ENCODE measurements at places on chromosomes 7 and 10.

- no peak for DNase-seq
These were observed 57.1 kb upstream of the BAMBI start for GRCh38 chr10:28620251-28620650.

DNA sequence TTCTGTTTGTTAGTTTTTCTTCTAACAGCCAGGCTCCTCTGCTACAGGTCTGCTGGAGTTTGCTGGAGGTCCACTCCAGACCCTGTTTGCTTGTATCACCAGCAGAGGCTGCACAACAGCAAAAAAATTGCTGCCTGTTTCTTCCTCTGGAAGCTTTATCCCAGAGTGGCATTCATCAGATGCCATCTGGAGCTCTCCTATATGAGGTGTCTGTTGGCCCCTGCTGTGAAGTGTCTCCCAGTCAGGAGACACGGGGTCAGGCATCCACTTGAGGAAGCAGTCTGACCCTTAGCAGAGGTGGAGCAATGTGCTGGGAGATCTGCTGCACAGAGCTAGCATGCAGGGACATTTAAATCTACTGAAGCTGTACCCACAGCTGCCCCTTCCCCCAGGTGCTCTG lies 26.7 kb upstream of the CROT start:
- DNase-seq: no peak

- no peak for DNase-seq
These were observed 169.6 kb downstream of the TCERG1L start for GRCh38 chr10:131141645-131142516.

DNA sequence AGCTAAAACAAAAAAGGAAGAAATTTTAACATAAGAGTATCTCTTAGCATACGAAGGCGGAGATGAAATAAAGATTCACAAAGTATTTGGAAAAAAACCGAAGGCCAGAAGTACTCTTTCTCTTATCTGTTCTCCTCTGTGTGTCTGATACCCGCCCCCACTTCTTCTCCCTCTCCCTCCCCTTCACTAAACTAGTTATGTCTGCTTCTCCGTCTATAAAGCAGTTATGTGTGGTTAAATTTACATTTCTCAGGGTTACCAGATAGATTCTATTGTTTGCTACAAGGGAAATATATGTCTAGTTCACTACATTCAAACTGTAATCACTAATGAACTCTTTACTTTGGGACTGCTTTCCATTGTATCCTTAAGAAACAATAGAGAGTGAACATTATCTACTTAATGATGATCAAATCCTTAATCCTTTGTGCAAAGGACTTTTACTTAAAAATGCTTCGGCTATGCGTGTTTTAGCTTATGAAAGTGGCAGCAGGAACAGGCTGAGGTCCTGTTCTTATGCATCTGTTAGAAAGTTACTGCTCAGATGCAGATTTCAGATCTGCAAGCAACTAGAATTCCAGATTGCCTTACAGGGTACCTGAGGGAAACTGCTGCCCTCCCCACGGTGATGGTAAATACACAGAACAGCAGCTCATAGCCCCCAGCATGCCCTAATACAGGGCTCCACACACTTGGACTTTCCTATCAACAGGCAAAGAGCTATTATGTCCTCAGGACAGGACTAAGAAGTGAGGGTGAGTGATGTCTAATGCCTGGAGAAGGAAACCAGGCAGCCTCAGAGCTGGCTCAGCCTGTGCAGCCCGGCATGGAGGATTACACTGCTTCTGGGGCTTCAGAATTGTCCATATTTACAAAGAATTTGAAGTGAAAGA lies 273.3 kb downstream of the FZD1 start:
- DNase-seq: no peak

DNA sequence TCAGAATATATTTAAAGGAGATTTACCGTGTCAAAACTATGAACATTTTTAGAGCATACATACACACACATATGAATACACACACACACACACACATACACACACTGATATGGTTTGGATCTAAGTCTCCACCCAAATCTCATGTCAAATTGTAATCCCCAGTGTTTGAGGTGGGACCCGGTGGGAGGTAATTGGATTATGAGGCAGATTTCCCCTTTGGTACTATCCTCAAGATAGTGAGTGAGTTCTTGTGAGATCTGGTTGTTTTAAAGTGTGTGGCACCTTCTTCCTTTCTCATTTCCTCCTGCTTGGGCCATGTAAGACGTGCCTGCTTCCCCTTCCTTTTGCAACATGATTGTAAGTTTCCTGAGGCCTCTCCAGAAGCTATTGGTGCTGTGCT lies 515.0 kb upstream of the ZMIZ1 start:
- DNase-seq: no peak

GRCh38 chr10:71840177-71840957 lies 10.7 kb downstream of the PSAP start:
- DNase-seq: peak; percentile 90

DNA sequence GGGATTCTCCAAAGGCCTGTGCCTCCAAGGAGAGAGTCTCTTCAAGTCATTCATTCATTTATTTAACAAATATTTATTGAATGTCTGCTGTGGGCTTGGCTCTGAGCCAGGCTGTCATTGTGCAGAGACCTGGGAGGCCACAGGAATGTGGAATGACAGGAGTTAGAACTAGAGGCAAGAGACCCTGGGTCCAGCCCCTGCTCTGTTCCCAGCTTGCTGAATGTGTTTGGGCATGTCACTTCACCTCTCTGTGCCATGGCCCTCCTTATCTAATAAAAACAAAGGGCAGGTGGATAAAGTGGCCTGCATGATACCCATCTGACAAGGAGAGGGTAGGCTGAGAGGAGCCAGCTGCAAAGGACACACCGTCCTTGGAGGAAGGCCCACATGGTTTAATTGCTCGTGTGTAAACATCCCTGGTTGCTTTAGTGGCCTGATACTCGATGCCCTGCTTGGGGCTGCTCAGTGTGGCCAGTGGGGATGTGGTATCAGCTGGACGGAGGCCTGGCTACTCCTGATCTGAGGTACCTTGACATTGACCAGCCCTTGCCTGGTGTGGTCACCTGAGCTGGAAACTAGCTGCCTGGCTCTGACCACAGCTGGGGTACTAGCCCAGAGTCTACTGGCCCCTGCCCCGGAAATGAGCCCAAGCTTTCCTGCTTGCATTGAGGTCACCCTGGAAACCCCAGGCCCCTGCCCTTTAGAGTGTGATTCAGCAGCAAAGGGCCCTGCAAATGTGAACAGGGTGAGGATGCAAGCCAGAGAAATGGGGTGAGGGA lies 116.2 kb downstream of the CDH23 start:
- DNase-seq: peak; percentile 54

DNA sequence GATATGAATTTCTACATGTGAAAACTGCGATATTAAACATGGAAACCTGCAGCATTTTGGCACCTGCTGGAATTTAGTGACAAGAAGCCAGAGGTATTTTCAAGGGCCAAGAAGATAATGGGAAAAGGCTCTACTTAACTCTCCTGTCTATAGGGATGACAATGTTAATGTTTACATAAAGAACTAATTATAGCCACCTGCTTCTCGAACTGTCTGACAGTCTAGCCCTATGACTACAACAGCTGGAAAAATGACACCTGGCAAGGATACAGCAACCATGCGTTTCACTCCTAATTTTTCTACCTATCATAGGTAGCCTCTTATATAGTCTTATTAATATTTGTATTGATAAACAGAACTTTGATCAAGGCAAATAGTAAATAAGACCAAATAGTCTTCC lies 49.6 kb downstream of the MAGI2 start:
- DNase-seq: no peak

DNA sequence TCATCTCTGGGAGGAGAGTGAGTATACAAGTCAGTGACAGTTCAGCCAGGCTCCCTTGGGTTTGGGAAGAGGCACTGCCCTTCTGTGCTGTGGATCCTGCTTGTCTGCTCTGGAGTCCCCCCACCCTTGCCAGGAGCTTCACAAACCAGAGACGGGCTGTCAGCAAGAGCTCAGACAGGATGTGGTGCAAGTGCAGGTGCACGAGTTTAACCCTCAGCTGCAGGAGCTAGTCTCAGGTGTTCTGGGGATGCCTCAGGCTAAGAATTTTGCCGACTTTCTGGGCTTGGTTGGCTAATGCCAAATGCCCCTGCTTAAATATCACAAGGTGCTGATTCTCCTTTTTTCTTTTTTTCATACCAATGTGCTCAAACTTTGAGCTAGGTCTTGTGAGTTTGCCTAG lies 22.3 kb downstream of the ZNF783 start:
- no peak for DNase-seq

- DNase-seq: no peak
These were observed 173.1 kb downstream of the PARD3 start for GRCh38 chr10:34641913-34642558.

GRCh38 chr10:121356183-121356582 lies 242.1 kb downstream of the FGFR2 start:
- no peak for DNase-seq

DNA sequence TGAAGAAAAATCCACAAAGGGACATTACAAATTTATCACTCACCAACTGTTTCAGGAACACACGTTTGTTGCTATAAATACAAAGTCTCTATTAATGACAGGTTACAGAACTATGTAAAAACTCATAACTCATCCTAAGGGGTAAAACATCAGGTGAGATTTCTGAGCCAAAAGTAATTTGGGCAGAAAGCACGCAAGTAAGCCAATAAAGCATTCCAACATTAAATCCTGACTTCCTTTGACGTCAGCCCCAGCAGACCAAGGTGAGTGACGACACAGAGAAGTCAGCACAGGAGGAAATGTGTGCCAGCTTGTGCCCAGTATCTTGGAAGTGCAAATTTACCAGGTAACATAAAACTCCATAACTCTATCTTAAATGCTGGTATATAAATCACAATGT lies 45.7 kb downstream of the IMMP2L start:
- DNase-seq: no peak

DNA sequence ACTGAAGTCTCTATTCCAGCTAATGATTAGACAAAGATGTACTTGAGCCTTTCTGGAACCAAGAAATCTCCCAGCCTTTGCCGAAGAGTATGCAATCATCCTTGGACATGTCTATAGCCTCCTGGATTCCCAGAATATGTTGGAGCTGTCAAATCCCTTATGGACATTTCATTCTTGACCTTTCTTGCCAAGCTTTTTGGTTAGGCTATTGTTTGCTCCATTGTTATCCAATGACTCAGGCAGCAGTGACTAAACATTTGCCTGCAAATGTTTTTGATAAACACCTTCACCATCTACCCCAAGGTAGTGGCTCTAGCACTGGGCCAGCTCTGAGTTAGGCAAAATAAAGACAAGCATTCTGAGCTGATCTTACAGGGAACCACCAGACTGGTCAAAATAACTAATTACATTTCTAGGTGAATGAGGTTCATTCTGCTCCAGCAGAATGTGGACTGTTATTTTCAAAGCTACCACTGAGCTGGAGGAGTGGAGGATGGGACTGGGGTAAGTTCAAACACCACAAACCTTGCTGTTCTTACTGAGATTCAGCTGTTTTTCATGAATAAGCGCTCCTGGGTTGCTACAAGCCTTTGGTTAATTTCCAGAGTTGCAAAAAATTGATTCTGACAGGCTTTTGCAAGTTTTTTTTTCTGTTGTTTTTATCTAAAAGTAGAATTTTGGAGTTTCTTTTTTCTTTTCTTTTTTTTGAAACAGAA lies 81.0 kb downstream of the TMEM270 start:
- DNase-seq: no peak

DNA sequence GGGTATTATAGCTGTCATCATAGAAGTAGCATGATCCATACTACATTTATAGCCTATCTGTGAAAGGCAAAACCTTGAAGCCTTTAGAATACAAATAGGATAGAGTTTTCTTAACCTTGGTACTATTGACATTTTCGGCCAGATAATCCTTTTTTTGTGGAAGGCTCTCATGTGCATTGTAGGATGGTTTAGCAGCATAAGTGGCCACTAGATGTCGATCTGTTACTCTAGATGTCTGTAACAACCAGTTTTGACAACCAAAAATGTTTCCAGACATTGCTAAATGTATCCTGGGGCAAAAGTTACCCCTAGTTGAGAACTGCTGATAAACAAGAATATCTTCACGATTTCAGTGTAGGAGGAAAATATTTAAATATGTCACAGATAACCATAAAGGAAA lies 319.4 kb upstream of the GALNT17 start:
- no peak for DNase-seq

DNA sequence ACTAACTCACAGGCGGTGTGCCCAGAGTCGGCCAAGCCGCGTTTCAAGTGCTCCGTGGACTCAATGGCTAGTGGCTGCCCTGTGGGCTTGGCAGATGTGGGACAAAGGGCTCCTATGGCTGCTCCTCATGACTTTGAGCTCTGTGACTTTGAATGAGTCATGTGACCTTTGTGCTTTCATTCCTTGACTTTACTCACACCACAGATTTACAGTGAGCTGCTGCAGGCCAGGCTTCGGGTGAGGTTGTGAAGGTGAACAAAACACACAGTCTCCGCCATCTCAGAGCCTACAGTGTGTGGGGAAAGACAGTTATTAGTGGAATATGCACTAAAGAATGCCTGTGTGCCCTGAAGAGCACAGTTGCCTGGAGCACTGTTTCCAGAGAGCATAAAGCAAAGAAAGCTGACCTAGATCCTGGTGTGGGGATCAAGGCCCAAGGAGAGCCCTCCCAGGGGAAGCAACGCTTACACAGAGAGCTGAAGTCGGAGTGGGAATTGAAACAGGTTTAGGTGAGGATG lies 29.7 kb upstream of the PLEKHA1 start:
- DNase-seq: no peak

GRCh38 chr10:71358277-71358676 lies 38.4 kb upstream of the CDH23 start:
- no peak for DNase-seq

DNA sequence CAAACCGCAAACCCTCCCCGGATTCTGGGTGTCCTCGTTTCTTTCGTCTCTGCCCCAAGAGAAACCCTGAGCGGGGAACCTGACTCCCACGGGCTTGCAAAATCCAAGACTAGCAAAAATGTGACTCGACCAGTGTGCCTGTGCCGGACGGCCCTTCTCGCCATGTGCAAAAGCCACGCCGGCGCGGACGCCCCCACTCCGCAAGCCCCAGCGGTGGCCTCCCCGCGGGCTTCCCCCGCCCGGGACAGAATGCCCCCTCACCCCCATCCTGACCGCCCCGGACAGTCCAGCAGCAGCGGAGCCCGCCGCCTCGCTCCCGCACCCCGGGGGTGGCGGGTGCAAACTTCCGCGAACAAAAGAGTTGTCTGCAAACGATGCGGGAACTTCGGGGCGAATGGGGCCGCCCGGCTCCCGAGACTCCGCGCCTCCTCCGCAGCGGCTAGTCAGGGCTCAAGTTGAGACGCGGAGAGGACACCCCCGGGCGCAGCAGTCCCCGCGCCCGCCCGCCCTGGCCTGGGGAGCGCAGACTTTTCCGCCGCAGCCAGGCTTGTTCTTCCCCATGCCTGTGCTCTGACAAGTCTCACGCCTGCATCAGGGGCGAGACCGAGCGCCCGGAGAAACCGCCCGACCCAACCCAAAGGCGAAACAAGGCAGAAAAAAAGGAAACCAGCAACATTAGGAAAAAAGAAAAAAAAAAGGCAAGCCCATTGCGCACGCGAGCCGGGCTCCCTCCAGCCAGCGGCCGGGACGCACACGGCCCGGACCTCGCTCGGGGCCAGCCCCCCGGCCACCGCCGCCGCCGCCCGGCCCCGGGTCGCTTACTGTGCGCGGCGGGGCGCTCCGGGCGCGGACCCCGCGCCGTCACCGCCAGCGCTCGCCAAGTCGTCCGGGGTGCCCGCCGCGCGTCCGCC lies 732 bp downstream of the FAM53B start:
- no peak for DNase-seq
